NCI-H226 (cell line): ENCODE measurements at places on chromosomes 5 and 9.

DNA sequence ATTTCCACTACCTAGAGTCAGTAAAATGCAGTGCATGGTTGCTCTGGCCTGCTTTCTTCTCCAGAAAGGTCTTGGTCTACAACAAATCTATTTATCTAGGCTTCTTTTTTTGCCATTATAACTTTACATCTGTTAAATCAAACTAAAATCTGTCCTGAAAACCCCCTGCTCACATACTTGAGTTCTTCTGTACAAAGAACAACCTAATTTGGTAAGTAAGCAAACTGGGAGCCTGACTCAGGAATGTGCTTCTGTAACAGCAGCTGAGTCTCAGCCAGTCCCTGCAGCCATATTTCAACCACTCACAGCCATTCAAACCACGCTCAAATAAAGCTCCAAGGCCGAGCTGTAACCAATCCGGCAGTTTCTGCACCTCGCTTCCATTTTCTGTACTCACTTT, 95.8 kb downstream of the PLPP1 start:
- DNase-seq, result no peak

- no peak for DNase-seq
These were observed 67.1 kb downstream of the RETREG1 start for GRCh38 chr5:16549491-16550206.

DNA sequence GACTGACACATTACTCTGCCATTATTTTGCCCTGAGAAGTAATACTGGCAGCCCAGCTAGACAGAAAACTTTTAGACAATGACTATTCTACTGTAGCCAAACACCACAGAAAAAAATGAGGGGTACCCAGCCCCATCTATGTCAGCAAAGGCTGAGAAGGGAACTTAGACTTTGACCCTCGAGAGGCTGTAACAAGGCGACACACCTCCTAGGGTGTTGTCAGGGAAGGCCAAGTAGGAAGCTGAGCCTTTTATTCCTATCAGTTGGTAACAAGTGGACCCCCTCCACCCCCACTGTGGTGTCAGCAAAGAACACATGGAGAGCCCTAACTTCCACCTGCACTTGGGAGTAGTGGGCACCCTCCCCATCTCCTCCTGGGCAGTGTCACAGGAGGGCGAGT, 55.6 kb downstream of the SPTLC1 start:
- no peak for DNase-seq

DNA sequence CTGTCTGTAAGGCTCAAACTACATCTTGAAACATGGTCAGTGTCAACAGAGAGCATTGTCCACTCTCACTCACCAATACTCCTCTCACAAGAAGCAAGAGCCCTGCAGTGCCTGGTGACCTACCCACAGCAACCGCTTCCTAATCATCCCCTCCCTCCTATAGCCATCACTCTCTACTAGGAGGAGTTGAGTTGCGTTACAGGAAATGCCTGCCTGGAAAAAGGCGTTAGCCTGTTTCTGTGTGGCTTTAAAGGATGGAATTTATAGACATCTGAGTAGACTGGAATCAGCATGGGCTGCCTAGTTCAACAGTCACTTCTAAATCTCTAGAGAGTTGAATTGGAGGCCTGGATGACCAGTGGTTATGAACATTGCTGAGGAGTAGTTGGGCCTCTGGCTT, 108.3 kb upstream of the FER start:
- no peak for DNase-seq

GRCh38 chr5:143037071-143037470, 266.9 kb downstream of the ARHGAP26 start:
- DNase-seq, result no peak
